Calu3 (cell line): ENCODE measurements at places on chromosomes 6 and 20. TPM values are rescaled to one million over a fixed set of nuclear protein-coding genes. Genes with fewer than 3 reads are reported as not detected.

DNA sequence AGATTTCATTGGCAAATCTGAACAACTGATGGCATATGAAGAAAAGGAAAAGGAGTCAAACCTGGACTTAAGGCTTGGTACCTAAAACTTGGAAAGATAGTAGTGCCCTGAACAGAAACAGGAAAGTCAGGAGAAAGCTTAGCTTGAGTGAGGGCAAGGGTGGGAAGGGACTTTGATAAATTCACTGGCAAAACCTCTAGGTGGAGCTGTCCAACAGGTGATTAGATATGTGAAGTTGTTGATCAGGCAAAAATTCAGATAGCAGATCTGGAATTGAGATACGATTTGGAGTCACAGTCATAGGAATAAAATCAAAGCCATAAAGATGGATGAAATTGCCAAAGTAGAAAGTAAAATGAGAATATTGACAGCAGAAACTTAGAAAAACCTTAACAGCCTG, 16.1 kb upstream of the ZNF292 start:
- H3K27me3 ChIP-seq, result peaks cover 42% of the 10 kb centered on the region
- H3K36me3 ChIP-seq, result no peaks in the 10 kb centered on the region
- H3K4me1 ChIP-seq, result no peaks in the 10 kb centered on the region
- H3K27ac ChIP-seq, result no peak overlapping the region
- peak; percentile 53 for DNase-seq
- no peak overlapping the region for H3K4me3 ChIP-seq

GRCh38 chr6:151293688-151294016, 53.9 kb downstream of the AKAP12 start:
- H3K27me3 ChIP-seq, result no peaks in the 10 kb centered on the region
- H3K36me3 ChIP-seq, result no peaks in the 10 kb centered on the region
- no peak overlapping the region for H3K27ac ChIP-seq
- DNase-seq, result no peak
- H3K4me3 ChIP-seq, result no peak overlapping the region

DNA sequence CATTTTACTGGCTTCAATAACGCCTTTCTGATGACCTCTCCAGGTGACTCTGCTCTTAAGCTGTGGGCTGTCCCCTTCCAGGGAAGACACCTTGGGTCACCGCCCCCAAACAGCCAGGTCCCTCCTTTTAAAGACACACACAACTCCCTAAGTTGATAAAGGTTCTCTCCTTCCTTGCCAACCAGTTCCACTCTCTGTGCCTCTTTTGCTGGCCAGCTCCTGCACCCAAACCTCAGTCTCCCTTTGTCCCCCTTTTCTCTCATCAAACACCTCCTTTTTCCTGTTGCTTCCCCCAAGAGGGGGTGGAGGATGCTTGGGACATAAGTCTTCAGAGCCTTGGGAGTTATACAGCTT, 1.0 kb downstream of the NCOA6 start:
- H3K36me3 ChIP-seq, result peaks cover 31% of the 10 kb centered on the region
- peaks cover 11% of the 10 kb centered on the region for H3K27me3 ChIP-seq
- peak overlapping the region; percentile 83 for H3K27ac ChIP-seq
- peak; percentile 87 for DNase-seq
- peak overlapping the region; percentile 93 for H3K4me3 ChIP-seq
- H3K4me1 ChIP-seq, result peaks cover 44% of the 10 kb centered on the region

DNA sequence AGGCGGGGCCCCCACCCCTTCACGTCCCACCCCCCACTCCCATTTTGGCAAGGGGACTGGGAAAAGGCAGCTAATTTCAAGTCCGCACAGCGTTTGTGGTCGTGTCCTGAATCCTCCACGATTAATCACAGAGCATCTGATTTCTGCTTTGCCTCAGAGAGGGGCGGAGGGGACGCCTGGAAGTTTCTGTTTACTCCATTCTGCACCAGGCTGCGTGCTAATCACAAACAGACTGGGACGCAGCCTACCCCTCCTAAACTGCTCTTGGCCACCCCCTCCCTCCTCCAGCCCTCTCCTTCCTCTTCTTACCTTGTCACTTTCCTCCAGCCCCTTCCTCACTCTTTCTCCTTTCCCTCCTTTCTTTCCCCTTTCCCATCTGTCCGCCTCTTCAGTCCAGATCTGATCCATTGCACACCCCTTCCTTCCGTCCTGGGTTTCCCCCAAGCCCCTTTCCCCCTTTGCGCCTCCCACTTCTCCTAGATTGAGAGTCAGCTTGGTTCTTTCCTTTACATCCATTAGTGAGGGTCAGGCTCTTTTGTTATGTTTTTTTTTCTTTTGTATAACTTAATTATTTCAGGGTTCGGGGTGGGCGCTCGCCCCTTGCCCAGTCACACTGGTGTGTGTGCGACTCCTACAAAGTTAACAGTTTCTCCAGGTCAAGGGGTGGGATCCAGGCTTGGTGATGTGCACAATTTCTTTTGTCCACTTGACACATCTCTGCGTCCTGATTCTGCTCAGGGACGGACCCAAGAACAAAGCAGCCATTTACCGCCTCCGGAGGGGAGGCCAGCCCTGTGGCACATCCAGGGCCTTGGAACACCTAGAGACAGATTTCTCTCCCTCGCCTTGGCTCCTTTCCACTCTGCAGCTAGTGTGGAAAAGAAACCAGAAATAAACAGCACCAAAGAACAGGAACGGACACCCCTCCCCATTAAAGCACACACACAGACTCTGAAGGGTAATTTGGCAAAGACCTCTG, 520 bp upstream of the RIPOR3 start:
- no peak overlapping the region for H3K4me3 ChIP-seq
- peaks cover 23% of the 10 kb centered on the region for H3K4me1 ChIP-seq
- H3K36me3 ChIP-seq, result peaks cover 7% of the 10 kb centered on the region
- H3K27me3 ChIP-seq, result no peaks in the 10 kb centered on the region

DNA sequence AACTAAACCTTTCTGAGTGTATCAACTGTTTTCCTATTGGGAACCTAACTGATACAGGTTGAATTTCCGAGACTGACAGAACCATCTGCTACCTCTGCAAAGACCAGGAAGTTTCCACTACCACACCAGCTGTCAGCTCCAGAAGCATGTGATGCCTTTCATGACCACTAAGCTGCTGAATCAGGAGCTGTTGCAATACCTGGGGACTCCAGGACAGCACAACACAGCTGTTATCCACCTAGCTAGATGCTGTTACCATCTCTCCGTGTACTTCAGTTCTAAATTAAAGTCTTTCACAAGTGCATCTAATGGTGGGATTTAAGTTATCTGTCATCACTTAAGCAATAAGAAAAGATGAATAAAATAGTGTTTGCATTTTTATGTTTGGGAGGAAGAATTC, 158.2 kb upstream of the IMPG1 start:
- peak; percentile 13 for DNase-seq
- no peaks in the 10 kb centered on the region for H3K27me3 ChIP-seq
- no peaks in the 10 kb centered on the region for H3K36me3 ChIP-seq
- H3K4me3 ChIP-seq, result no peak overlapping the region
- H3K4me1 ChIP-seq, result no peaks in the 10 kb centered on the region
- no peak overlapping the region for H3K27ac ChIP-seq

DNA sequence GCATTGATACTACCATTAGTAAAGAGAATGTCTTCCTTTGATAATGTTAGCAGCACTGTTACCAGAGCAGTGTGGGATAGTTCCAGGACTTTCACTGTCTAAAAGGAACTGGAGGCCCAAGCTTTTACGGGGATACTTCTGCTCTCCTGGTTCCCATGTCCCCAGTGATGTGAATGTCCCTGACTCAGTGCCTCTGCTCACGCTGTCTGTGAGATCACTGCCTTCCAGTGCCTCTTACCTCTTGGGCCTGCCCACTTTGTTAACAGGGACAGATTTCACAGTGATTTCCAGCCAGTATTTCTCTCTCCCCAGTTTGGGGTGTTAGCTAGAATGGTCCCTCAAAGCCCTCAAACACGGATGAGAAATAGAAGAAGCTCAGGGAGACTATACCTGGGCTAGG, 14.4 kb downstream of the PTPRA start:
- no peaks in the 10 kb centered on the region for H3K27me3 ChIP-seq
- DNase-seq, result no peak
- no peak overlapping the region for H3K4me3 ChIP-seq
- no peaks in the 10 kb centered on the region for H3K36me3 ChIP-seq

- peaks cover 14% of the 10 kb centered on the region for H3K4me1 ChIP-seq
- H3K36me3 ChIP-seq, result peaks cover 8% of the 10 kb centered on the region
- no peak overlapping the region for H3K27ac ChIP-seq
- H3K27me3 ChIP-seq, result no peaks in the 10 kb centered on the region
- no peak for DNase-seq
These were observed 88.2 kb downstream of the GJA1 start for GRCh38 chr6:121523628-121524027.

DNA sequence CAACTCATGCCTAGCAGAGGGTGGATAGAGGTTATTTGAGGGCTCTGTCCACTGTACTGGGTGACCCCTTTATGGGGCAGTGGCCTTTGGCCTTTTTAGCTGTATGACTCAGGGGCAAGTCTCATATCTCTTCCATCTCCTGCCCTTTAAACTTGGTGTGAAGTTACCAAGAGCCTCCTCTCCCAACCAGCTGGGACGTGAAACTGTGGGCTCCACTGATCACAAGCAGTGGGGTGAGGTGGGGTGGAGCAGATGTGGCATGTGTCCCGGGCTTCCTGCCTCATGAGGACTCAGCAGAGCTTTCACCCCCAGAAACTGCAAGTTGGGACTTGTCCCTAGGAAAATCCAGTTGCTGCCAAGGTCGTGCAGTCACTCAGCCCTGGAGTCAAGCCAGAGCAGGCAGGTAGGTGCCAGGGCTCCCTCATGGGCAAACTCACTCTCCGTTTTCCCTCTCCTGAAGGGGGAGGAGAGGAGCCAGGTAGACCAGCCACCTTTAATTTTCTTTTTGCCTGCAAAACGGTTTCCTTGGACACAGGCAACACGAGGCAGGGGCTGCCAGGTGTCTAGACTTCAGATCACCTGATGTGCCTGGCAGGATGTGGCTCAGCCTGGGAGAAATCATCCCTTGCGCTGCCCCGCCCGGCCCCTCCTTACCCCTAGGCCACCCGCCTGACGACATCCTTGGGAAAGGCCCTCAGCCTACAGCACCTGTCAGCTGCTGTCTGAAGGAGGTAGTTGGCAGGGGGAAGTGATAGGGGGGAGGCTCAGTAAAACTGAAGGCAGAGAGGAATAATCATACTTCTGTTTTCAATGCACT, 4.0 kb downstream of the CDKN1A start:
- peaks cover 80% of the 10 kb centered on the region for H3K36me3 ChIP-seq
- H3K27ac ChIP-seq, result peak overlapping the region; percentile 66
- no peaks in the 10 kb centered on the region for H3K27me3 ChIP-seq

- peak overlapping the region; percentile 96 for H3K27ac ChIP-seq
- H3K4me1 ChIP-seq, result peaks cover 26% of the 10 kb centered on the region
- DNase-seq, result no peak
- H3K4me3 ChIP-seq, result peak overlapping the region; percentile 40
- peaks cover 14% of the 10 kb centered on the region for H3K36me3 ChIP-seq
- H3K27me3 ChIP-seq, result no peaks in the 10 kb centered on the region
These were observed 18.8 kb downstream of the MAP3K5 start for GRCh38 chr6:136773473-136773796.

- no peak overlapping the region for H3K4me3 ChIP-seq
- peaks cover 33% of the 10 kb centered on the region for H3K4me1 ChIP-seq
- peaks cover 39% of the 10 kb centered on the region for H3K27me3 ChIP-seq
- DNase-seq, result no peak
These were observed 3.0 kb downstream of the BPIFB1 start for GRCh38 chr20:33285861-33286495.

DNA sequence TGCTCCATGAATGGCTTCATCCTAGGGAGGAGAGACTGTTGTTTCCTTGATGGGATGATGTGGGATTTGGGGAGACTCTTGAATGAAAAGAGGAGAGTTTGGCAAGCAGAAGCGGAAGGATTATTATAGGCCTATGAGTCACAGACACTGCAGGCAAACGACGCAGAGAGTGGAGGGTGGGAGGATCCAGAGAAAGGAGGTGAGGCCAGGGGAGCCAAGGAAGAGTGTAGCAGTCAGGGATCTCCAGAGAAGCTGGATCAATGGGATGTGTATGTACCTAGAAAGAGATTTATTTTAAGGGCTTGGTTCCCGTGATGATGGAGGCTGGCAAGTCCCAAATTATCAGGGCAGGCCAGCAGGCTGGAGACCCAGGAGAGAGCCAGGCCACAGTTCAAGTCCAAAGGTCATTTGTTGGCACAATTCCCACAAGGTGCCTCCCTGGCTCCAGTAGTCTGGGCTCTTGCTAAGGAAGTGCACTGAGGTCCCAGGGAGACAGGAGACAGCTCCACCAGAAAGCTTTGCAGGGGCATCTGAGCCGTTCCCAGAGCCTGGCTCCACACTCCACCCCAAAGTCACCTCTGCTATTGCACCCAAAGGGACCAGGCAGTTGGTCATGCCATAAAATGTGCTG, 76.0 kb downstream of the ADTRP start:
- no peaks in the 10 kb centered on the region for H3K27me3 ChIP-seq
- H3K36me3 ChIP-seq, result no peaks in the 10 kb centered on the region
- H3K4me3 ChIP-seq, result no peak overlapping the region

DNA sequence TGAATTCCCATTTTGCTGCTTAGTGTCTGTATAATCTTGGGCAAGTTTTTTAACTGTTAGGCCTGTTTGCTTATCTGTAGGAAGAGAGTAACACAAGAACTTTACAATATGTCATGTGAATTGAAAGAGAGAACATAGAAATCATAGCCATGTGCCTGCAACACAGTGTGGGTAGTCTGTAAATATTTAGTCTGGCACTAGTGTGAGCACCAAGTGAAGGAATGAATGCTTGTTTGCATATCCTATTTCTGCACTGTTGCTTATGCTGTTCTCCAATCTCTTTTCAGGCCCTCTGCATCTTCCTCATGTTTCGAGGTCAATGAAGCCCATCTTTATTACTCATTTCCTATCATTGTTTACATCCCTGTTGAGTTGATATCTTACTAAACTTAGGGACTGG, 49.2 kb downstream of the CBFA2T2 start:
- DNase-seq, result no peak
- H3K27ac ChIP-seq, result no peak overlapping the region
- H3K27me3 ChIP-seq, result no peaks in the 10 kb centered on the region
- H3K4me3 ChIP-seq, result no peak overlapping the region
- H3K4me1 ChIP-seq, result no peaks in the 10 kb centered on the region
- no peaks in the 10 kb centered on the region for H3K36me3 ChIP-seq

DNA sequence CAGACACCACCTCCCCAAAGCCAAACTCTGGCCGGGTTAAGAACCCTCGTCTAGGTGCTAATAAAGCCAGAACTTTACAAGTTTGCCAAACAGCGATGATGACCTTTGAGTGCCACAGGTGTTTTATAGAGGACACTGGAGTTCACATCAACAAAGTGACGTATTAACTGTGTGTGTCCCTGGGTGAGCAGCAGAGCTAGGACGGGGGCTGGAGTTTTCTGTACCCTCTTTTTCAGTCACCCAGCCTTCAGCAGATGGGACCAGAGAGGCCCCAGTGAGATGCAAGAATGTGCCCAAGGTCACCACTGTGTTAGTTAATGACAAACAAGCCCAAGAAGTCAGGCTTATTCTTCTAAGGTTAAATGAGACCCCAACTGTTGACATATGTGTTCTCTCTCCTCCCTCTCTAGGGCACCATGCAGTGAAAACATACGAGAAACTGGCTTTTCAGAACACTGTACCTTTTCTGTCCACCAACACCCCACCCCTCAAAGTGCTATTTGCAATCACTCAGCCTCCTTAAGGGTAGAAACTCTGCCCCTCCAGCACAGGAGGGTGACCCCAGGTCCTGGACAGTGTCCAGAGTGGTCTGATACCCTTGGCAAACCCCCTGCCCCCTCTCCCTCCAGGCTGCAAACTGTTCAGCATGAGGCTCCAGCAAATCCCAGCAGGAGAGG, 5.2 kb downstream of the SDC4 start:
- peaks cover 98% of the 10 kb centered on the region for H3K36me3 ChIP-seq
- peak overlapping the region; percentile 99 for H3K27ac ChIP-seq
- H3K4me3 ChIP-seq, result peak overlapping the region; percentile 95
- H3K27me3 ChIP-seq, result no peaks in the 10 kb centered on the region

Gene RAMACL
- 1.3 and 2.2 TPM in 2 replicates for total RNA-seq

Gene CLPSL2
- total RNA-seq, result not detected in 2 replicates

Gene PRND
- not detected in 2 replicates for total RNA-seq

Gene BHLHE23
- not detected in 2 replicates for total RNA-seq

Gene HRH3
- total RNA-seq, result not detected in 2 replicates

Gene ABHD16B
- total RNA-seq, result 0.24 TPM in 1 of 2 replicates, not detected in the other

Gene KHDC1L
- not detected in 2 replicates for total RNA-seq

Gene TEAD3
- total RNA-seq, result 27.3 and 28.3 TPM in 2 replicates

Gene FAM209B
- total RNA-seq, result not detected in 2 replicates

Gene CPNE1
- 458 and 505 TPM in 2 replicates for total RNA-seq
